ENCODE measurements at places on chromosomes 5 and 9.

GRCh38 chr9:90972057-90972456 lies 170.4 kb downstream of the SYK start:
- no peak for DNase-seq

GRCh38 chr9:13804532-13804931 lies 509.4 kb downstream of the NFIB start:
- no peak for DNase-seq

DNA sequence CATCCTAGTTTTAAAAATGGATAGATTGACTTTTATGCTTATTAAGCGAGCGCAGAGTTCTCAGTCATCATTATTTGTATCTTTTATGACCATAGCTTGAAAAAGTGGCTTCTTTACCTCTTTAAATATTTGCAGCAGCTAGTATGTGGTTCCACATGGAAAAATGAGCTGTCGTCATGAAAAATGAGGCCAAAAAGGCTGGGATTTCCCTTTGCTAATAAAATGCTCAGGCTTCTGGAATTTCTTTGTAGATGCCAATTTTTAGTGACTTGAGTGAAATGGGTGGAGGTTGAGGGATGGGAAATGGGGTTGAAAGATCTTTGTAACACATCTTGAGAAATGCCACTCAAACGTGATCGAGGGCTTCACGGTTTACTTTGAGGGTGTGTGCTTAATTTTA lies 35.2 kb downstream of the RAI14 start:
- DNase-seq: no peak

GRCh38 chr5:177963966-177964365 lies 32.1 kb downstream of the PROP1 start:
- DNase-seq: no peak

DNA sequence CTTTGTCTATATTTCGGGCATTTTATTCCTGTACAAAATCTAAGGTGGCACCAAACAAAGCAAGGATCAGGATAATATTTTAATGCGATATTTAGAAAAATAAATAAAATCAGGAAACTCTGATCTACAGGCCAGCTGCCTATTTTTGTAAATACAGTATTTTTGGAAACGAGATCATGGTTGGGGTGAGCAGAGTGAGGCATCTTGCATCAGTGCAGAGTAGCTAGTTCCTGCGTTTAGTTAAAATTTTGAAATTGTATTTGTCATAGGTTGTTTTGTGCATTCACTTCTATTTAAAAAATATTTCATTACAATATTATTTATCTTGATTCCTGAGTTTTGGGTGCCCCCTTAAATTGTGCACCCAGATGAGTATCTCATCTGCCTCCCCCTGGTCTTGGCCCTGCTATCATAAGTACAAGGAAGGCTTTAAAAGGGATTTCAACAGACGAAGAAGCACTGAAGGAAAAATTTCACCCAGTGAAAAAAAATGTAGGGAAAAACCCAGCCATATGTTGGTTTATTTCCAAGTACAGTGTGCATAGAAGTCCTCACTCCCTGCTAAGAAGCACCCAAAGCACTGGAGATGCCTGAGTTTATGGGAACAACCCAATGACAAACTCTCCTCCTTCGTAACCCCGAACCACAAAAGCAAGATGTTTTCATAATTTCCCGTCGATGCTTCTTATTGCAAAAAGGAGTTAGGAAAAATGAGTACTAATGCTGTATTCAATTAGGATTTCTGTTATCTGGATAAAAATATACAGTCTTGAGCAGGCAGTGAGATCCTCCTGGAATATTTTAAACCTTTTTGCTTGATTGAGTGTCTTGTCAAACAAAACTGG lies 304.7 kb upstream of the CLINT1 start:
- DNase-seq: no peak

DNA sequence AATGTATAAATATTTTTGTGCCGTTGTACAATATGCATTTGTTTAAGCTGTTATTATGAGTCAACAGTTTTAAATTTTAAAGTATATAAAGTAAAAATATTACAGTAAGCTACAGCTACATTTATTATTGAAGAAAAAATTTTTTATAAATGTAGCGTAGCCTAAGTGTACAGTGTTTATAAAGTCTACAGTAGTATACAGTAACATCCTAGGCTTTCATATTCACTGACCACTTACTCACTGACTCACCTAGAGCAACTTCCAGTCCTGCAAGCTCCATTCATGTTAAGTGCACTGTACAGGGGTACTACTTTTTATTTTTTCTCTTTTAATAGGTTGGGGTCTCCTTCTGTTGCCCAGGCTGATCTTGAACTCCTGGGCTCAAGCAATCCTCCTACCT lies 30.6 kb downstream of the SIL1 start:
- no peak for DNase-seq
